ENCODE measurements at places on chromosomes 1 and 21.
A peak's percentile ranks its signal among the peaks of the same experiment; 100 is the strongest.

GRCh38 chr1:45038240-45038639 lies 26.2 kb downstream of the UROD start:
- DNase-seq = no peak
- H3K27me3 ChIP-seq = no peaks in the 10 kb centered on the region
- H3K27ac ChIP-seq = no peak overlapping the region
- H3K4me3 ChIP-seq = no peak overlapping the region
- peaks cover 10% of the 10 kb centered on the region for H3K36me3 ChIP-seq

- no peak overlapping the region for H3K27ac ChIP-seq
- H3K4me1 ChIP-seq = peaks cover 4% of the 10 kb centered on the region
- H3K36me3 ChIP-seq = peaks cover 61% of the 10 kb centered on the region
- H3K4me3 ChIP-seq = no peak overlapping the region
Observed at GRCh38 chr1:219990782-219991510, 55.4 kb downstream of the EPRS1 start.

- peaks cover 16% of the 10 kb centered on the region for H3K4me1 ChIP-seq
- H3K4me3 ChIP-seq = no peak overlapping the region
- no peak for DNase-seq
- H3K27ac ChIP-seq = no peak overlapping the region
Observed at GRCh38 chr1:101257500-101258325, 20.9 kb downstream of the S1PR1 start.

DNA sequence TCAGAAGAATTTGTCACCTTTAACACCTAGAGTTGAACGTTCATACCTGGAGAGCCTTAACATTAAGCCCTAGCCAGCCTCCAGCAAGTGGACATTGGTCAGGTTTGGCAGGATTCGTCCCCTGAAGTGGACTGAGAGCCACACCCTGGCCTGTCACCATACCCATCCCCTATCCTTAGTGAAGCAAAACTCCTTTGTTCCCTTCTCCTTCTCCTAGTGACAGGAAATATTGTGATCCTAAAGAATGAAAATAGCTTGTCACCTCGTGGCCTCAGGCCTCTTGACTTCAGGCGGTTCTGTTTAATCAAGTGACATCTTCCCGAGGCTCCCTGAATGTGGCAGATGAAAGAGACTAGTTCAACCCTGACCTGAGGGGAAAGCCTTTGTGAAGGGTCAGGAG lies 52.3 kb downstream of the UBE4B start:
- peak overlapping the region; percentile 16 for H3K27ac ChIP-seq
- H3K4me3 ChIP-seq = no peak overlapping the region
- no peak for DNase-seq
- H3K4me1 ChIP-seq = peaks cover 24% of the 10 kb centered on the region

- DNase-seq = no peak
- H3K27me3 ChIP-seq = peaks cover 85% of the 10 kb centered on the region
- H3K4me3 ChIP-seq = no peak overlapping the region
- no peaks in the 10 kb centered on the region for H3K36me3 ChIP-seq
Observed at GRCh38 chr1:22275626-22276395, 132.9 kb upstream of the WNT4 start.

- no peaks in the 10 kb centered on the region for H3K27me3 ChIP-seq
- H3K27ac ChIP-seq = no peak overlapping the region
- DNase-seq = no peak
Observed at GRCh38 chr1:203805689-203806088, 10.3 kb downstream of the ZBED6 start.

- peaks cover 39% of the 10 kb centered on the region for H3K4me1 ChIP-seq
- H3K36me3 ChIP-seq = no peaks in the 10 kb centered on the region
- no peak overlapping the region for H3K27ac ChIP-seq
- no peaks in the 10 kb centered on the region for H3K27me3 ChIP-seq
- no peak overlapping the region for H3K4me3 ChIP-seq
Observed at GRCh38 chr1:244962130-244962529, 97.8 kb upstream of the HNRNPU start.

DNA sequence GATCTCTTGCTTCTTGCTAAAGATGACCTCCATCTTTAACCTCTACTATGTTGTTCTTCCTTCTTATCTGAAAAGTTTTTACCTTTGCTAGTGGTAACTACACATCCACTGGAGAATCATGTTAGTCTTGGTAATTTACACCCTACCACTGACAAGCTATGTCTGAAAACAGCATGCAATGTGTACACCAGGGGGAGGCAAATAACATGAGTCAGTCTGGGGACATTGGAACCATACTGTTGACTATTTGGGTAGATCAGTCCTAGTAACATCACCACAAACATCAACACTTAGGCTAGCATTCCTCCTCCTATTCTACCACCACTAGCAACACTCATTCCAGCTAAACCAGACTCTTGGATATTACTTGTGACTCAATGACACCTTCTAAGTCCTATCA lies 549.0 kb downstream of the KCNT2 start:
- no peaks in the 10 kb centered on the region for H3K36me3 ChIP-seq
- H3K4me1 ChIP-seq = no peaks in the 10 kb centered on the region
- H3K27me3 ChIP-seq = no peaks in the 10 kb centered on the region
- H3K4me3 ChIP-seq = no peak overlapping the region
- H3K27ac ChIP-seq = no peak overlapping the region

DNA sequence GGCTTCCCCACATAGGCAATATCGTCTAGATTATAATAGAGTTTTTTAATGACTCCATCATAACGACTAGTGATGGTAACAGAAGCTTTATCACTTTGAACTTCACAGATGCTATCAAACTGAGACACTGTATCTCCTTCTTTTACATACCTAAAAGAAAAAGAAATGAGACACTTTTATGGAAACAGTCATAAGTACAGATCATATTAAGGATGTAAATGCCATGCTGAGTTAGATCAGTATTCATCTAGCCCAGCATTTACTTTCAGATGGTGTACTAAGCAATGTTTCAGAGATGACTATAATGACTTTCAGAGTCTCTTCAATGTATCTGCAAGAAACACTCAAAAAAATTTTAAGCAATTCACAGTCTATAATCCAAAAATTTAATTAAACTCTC lies 18.9 kb downstream of the DBT start:
- DNase-seq = no peak
- peaks cover 4% of the 10 kb centered on the region for H3K4me1 ChIP-seq
- peaks cover 62% of the 10 kb centered on the region for H3K36me3 ChIP-seq
- no peaks in the 10 kb centered on the region for H3K27me3 ChIP-seq
- H3K4me3 ChIP-seq = no peak overlapping the region

- H3K27me3 ChIP-seq = no peaks in the 10 kb centered on the region
- DNase-seq = no peak
- H3K27ac ChIP-seq = no peak overlapping the region
- no peaks in the 10 kb centered on the region for H3K4me1 ChIP-seq
- H3K4me3 ChIP-seq = no peak overlapping the region
Observed at GRCh38 chr1:189682591-189682990, 795.1 kb downstream of the BRINP3 start.

GRCh38 chr1:171210355-171210754 lies 25.3 kb downstream of the FMO2 start:
- peaks cover 37% of the 10 kb centered on the region for H3K36me3 ChIP-seq
- no peak for DNase-seq
- peaks cover 47% of the 10 kb centered on the region for H3K4me1 ChIP-seq
- H3K27me3 ChIP-seq = no peaks in the 10 kb centered on the region
- H3K4me3 ChIP-seq = no peak overlapping the region
- peak overlapping the region; percentile 71 for H3K27ac ChIP-seq

DNA sequence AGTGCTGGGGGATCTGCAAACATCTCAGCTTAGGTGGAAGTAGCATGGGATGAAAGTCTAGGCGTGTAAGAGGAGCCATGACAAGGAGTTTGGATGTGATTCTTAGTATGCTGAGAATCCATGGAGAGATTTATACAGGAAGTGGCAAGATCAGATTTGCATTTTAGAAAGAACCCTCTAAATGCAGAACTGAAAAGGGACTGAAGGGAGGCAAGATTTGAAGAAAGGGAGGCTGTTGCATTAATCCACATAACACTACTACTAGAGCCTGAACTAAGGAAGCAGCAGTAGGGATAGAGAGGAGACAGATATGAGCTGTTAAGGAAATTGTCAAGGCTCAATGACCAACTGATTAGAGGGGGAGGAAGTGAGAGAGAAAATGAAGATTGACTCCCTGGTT lies 9.8 kb downstream of the C1orf74 start:
- no peak overlapping the region for H3K4me3 ChIP-seq
- H3K27ac ChIP-seq = no peak overlapping the region
- H3K27me3 ChIP-seq = no peaks in the 10 kb centered on the region
- H3K4me1 ChIP-seq = peaks cover 7% of the 10 kb centered on the region

- H3K27ac ChIP-seq = no peak overlapping the region
- H3K36me3 ChIP-seq = no peaks in the 10 kb centered on the region
- H3K27me3 ChIP-seq = peaks cover 38% of the 10 kb centered on the region
- DNase-seq = peak; percentile 20
- H3K4me3 ChIP-seq = no peak overlapping the region
- no peaks in the 10 kb centered on the region for H3K4me1 ChIP-seq
Observed at GRCh38 chr1:208652296-208653160, 408.3 kb upstream of the PLXNA2 start.

GRCh38 chr1:111129376-111129775 lies 10.5 kb downstream of the DRAM2 start:
- no peak overlapping the region for H3K27ac ChIP-seq
- no peak overlapping the region for H3K4me3 ChIP-seq
- DNase-seq = no peak
- H3K36me3 ChIP-seq = peaks cover 58% of the 10 kb centered on the region
- H3K27me3 ChIP-seq = no peaks in the 10 kb centered on the region

- peaks cover 97% of the 10 kb centered on the region for H3K4me1 ChIP-seq
- no peaks in the 10 kb centered on the region for H3K36me3 ChIP-seq
Observed at GRCh38 chr1:206654828-206655227, 19.5 kb downstream of the DYRK3 start.

DNA sequence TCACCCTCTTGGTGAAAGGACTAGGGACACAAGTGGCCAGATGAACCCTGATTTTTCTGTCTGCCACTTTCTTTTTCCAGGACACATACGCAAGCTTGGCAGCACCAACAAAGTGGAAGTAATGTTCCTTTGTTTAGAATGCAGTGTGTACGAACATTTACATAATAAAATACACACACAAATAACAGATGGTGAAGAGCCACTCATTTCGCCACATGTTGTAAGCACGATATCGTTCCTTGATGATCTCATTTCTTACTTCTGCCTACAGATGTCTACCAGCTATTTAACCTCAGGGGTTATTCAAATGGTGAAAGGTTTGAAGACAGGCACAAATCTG lies 670.2 kb upstream of the CXADR start:
- no peak for DNase-seq
- H3K27ac ChIP-seq = peak overlapping the region; percentile 60
- H3K36me3 ChIP-seq = no peaks in the 10 kb centered on the region
- H3K4me3 ChIP-seq = no peak overlapping the region
- peaks cover 9% of the 10 kb centered on the region for H3K4me1 ChIP-seq

DNA sequence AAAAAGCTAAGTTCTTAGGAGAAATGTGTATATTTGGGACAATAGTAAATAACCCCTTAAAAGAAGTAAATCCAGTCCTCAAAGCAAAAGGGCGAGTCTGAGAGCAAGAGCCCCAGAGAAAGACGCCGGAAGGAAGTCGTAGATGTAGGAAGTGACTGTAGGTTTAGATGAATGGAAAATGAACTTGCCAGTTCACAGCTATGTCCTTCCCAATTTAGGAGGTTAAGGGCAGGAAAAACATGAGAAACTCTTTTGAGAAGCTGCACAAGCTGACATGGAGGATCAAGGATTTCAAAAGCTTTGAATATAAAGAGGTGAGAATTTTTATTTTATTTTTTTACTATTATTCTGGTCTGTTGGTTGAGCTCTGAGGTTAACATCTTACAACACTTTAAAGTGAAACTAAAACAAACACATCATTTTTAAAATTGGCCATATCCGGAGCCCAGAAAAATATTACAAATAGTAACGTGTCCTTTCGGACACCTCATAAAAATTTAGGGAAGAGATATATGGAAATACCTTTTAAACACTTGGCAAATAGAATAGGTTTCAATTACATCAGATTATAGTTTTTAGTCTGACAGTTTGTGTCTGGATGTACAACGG lies 1178.6 kb downstream of the MRPL39 start:
- no peak for DNase-seq
- H3K4me3 ChIP-seq = peak overlapping the region; percentile 37
- H3K27ac ChIP-seq = no peak overlapping the region

All from left ventricle myocardium inferior (tissue), 1 donor.